ENCODE measurements at places on chromosomes 7 and 10.

DNA sequence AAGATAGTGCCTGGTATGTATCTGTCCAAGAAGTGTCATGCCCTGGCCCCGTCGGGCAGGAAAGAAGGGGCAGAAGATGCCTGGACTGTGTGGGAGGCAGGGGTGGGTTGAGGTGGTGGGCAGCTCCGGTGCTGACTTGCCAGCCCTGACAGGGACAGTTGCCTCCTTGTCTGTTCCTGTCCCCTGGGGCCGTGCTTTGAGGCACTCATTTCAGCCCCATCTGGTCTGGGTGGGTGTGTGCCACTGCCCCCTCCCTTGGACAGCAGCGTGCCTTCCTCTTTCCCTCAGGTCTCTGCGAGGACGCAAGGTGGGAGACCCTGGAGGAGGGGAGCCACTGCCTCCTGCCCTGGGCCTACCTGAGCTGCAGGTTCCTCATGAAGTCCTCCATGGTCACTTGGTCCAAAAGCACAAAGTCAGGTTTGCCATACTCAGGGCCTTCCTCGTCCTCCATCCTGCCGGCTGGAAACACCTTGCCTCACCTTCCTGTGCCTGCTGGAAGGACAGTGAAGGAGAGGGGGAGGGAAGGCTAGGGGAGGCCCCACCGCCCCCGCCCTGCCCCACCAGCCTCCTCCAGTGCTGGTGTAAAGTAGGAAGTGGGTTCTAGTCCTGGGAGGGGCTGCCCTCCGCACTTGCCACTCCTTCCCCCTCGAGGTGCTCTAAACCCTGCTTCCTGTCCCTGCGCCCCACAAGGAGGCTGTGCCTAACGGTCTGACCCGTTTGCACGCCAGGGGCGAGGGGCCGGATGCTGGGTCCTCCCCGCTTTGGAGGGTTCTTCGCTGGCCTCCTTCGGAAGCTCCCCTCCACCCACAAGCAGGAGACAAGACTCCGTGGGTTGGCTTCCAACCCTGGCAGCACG lies at the start of gene MYO1G:
TSS of gene MYO1G (minus strand) at position 505 of the 856 bp plus-strand sequence. CDS start at position 451, 54 bp downstream.
- DNase-seq, result peak; percentile 92

GRCh38 chr7:155885167-155886155 lies 73.2 kb upstream of the SHH start:
- no peak for DNase-seq

DNA sequence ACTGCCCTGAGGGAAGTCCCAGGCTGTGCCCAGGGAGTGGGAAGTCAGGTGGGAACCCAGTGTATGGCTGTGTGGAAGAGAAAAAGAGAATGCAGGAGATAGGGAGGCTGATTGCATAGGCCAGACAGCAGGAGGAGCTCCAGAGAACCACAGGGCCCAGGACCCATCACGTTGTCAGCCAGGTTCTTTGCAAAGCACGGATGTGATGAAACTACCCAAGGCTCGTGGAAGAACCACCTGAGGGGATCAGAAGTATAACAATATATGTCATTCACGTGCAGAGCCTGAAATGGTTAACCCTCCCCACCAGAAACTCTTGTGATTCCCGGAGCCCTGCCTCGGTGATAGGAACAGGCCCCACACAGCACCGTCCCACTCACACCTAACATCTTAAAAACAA lies 83.6 kb downstream of the LARP4B start:
- DNase-seq, result no peak

GRCh38 chr7:123823898-123824753 lies 20.8 kb upstream of the HYAL4 start:
- DNase-seq, result peak; percentile 54

- DNase-seq, result no peak
These were observed 75.9 kb downstream of the CCNY start for GRCh38 chr10:35412003-35412723.

DNA sequence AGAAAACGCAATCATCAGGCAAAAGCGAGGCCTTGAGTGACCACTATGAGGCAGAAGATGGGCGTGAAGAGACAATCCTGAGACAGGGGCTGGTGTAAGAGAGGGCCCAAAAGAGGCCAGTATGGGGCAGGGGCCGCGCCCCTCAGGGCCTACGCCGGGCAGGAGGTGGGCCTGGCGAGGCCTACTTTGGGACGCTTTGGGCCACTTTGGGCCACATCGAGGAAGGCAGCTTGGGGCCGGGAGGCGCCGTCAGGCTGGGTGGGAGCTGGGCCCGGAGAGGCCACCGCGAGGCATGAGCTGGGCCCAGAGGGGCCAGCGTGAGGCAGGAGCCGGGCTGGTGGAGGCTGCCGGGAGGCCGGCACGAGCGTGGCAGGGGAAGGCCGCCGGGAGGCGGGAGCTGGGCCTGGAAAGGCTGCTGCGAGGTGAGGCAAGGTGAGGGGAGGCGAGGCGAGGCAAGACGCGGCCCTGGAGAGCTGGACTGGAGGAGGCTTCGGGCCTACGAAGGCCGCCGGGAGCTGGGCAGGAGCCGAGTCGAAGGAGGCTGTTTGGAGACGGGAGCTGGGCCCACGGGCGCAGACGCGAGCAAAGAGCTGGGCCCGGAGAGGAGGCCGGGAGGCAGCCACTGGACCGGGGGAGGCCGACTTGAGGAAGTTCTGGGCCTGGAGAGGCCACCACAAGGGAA lies 171.3 kb downstream of the TPST1 start:
- no peak for DNase-seq

GRCh38 chr10:68987611-68988010 lies 992 bp upstream of the KIFBP start:
- no peak for DNase-seq

DNA sequence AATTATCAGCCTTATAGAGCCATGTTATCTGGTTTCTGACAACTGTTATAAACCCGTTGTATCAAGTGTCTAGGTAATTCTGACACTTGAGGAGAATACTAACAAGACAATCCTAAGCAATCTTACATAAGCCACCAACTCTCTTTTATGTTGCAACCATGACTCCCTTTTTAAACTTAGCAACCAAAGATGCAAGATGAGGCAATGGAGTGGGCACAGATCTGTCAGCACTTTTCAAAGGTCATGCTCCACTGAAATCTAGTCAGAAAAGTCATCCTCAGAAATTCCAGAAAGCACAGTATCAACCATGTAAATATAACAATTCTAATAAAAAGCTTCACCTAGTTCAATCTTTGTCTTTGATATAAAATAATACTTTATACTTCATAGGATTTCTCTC lies 77.0 kb upstream of the SEMA3A start:
- no peak for DNase-seq

- no peak for DNase-seq
These were observed 5.0 kb upstream of the TNRC18 start for GRCh38 chr7:5428478-5429252.

GRCh38 chr10:8245131-8245813 lies 190.8 kb downstream of the GATA3 start:
- DNase-seq, result no peak

- no peak for DNase-seq
These were observed 390.0 kb downstream of the TNS3 start for GRCh38 chr7:47191876-47192291.

DNA sequence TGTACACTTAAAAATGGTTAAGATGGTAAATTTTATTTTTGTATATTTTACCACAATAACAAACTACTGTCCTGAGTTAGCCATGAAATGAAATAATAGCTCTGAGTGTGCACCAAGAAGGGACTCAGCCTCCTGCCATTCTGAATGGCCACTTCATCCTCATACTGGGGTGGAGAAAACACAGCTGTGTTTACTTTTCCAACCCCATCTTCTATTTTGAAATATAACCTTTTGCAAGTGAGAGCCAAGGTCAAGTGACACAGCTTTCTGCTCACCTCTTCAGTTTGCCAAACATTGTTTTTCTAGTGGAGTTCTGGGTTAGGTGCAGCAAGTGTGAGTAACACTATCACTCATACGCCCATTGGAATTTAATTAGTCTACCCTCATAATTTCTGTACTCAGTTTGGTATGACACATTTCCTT lies 107.4 kb upstream of the GLCCI1 start:
- DNase-seq, result no peak

GRCh38 chr7:95047291-95047690 lies 139.9 kb downstream of the PPP1R9A start:
- no peak for DNase-seq

DNA sequence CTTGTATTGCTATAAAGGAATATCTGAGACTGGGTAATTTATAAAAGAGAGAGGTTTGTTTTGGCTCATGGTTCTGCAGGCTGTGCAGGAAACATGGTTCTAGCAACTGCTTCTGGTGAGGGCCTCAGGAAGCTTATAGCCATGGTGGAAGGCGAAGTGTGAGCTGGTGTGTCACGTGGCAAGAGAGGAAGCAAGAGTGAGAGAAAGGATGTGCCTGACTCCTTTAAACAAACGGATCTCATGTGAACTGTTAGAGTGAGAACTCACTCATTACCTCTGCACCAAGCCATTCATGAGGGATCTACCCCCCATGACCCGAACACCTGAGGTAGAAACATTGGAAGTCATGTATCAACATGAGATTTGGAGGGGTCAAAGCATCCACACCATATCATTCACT lies 7.7 kb upstream of the ITPRIP start:
- no peak for DNase-seq

- DNase-seq, result peak; percentile 25
These were observed 106.7 kb downstream of the TES start for GRCh38 chr7:116316838-116317628.

DNA sequence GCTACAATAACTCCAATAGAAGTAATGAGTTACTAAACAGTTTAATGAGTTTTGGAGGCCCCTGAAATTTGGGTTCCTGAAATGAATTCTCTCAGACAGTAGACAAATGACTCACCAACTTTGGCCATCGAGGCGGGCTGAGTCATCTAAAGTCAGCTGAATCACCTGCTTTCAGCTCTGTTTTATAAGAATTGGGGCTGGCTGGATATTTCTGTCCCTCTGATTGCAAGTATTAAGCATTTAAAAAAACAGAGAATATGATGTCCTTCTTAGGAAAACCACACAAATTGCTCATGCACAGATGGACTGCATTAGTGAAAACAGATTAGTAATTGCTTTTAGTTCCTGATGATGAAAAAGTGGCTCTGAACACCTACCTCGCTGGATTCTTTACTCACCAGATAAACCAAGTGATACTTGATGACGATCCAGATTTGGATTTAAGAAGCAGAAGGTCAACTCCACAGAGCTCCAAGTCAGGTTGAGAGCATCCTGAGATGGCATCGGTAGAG lies 59.1 kb downstream of the ZNF365 start:
- DNase-seq, result peak; percentile 61

DNA sequence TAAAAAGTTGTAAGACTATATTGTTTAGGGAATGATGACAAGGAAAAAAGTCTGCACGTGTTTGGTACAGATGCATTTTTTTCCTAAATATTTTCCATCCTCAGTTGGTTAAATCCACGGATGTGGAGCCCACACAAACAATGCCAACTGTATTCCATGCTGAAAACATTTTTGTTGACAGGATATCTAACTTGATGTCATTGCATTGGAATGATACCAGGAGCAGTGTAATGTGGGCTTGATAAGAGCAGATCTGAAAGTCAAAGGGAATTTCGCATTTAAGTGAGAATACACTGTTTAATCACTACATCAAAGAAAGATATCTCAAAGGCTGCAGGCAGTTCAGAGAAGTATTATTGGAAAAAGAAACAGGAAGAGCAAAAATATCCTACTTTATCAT lies 49.5 kb upstream of the TMEM140 start:
- no peak for DNase-seq

DNA sequence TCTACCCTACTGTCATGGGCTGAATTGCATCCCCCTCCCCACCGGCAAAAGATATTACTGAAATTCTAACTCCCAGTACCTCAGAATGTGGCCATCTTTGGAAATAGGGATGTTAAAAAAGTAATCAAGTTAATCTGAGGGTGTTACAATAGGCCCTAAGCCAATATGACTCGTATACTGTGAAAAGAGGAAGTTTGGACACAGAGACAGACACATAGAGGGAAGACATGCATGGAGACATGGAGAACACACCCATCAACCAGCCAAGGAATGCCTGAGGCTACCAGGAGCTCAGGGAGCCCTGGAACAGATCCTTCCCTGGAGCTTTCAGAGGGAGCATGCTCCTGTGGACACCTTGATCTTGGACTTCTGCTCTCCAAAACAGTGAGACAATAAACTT lies 138.2 kb upstream of the ADO start:
- DNase-seq, result no peak

GRCh38 chr10:127863231-127863825 lies 29.4 kb downstream of the CLRN3 start:
- no peak for DNase-seq

DNA sequence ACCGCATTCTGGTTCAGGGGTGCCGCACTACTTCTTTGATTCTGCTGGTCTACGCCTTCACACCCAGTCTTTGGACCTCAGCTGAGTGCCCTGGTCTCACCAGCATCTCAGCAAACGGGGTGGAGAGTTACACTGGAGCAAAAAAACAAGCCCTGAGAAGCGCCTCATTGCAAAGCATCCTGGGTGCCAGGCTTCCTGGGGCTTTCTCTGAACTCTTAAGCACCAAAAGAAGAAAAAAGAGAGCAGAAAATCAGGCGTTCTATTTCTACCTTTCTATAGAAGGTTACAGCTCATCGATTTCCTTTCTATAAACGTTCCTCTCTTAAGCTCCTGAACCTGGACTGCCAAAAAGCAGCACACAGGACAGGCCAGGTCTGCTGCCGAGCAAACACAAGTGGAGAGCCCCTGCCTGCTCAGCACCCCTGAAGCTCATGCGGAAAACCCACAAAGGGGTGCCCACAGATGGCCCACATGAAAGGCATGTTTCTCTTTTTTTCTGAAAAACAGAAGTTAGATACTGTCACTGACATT lies 217.9 kb downstream of the SFMBT2 start:
- DNase-seq, result peak; percentile 68

DNA sequence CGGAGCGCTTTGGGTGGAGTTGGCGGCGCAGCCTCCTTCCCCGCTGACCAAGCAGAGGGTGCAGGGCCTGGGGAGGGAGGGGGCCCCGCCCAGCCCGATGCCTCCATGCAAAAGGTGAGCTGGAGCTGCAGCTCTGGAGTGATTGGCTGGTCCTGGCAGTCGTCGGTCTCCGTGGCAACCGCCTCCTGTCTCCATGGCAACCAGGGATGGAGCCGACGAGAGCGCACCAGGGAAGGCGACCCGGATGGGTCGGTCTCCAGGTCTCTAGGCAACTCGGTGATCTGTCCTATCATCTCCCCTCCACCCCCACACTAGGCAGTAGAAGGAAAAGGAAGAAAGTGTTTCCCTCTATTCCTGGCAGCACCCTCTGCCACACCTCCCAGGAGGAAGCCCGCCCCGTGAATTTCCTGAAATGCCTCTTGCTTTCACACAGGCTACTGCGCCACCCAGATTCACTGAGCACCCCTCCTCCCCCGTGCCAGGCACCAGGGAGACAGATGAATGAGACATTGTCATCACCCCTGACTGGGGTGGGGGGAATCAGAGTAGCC lies 647 bp upstream of the NACAD start:
- DNase-seq, result peak; percentile 77

GRCh38 chr10:1475098-1475591 lies 262.2 kb downstream of the ADARB2 start:
- no peak for DNase-seq

GRCh38 chr7:100952641-100953040 lies 3.3 kb downstream of the MUC3A start:
- no peak for DNase-seq

- no peak for DNase-seq
These were observed 124.5 kb downstream of the SLC16A9 start for GRCh38 chr10:59585046-59585700.

Data from stimulated activated naive CD8-positive, alpha-beta T cell treated with anti-CD3 and anti-CD28 coated beads, Interleukin-15, Interleukin-2, amounts not matched to agents 100 U/mL and 50 U/mL, for 24 hours (primary cell).